Epithelial cell of proximal tubule (primary cell): ENCODE measurements at places on chromosomes 3 and 15. TPM values are rescaled to one million over a fixed set of nuclear protein-coding genes. Genes with fewer than 3 reads are reported as not detected.

GRCh38 chr3:171959532-171960089 is 79.8 kb upstream of the FNDC3B start:
- no peak for DNase-seq

DNA sequence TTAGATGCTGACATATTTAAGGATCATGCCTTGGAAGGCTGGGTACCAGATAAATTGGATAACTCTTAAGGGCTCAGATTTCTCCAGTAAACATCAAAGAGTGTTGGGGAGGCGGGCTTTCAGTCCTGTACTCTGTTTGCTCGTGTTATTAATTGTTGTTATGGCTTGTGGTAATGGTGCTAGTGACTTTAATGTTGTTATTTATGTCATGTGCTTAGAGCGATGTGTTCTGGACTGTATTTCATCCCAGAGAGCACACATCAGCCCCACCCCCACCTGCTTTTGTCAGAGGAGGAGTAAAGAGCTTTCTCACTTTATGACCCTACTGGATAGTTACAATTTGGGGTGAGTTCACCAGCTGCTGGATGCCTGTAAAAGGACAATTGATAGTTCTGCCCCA is 386.3 kb downstream of the EPHB1 start:
- no peak for DNase-seq

GRCh38 chr3:138781012-138781470 is 53.7 kb downstream of the PIK3CB start:
- no peak for DNase-seq

GRCh38 chr15:39828374-39828931 is 45.8 kb upstream of the FSIP1 start:
- DNase-seq: no peak

DNA sequence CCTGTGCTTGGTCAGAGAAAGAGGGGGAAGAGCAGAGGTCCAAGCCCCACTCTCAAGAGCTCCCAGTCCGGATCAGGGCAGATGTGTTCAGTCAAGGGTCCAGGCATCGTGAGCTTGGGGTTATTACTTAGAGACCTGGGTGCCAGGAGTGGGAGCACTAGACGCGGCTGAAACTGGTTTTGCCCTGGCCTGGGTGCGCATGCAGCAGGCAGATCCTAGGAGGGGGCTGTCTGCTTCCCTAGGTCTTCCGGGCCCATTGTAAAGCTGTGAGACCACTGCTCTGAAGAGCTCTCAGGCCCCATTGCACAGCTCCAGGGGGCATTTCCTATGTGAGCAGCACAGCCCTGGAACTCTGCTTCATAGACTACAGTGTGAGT is 204.9 kb upstream of the LINGO1 start:
- no peak for DNase-seq

DNA sequence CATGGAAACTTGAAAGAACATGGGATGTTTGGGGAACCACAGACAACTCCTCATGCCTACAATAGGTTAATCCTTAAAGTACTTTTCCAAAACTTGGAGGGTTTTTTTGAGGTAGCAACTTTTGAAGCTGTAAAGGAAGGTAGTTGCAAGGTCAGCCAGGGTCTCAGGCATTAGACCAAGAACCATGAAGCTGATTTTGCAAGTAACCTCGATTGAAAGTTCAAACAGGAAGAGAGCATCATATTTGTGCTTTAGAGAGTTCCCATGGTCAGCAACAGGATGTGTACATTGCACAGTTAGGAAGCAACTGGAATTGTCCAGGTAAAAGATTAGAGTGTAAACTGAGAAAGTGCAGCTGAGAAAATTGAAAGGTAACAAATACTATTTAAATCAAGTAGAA is 199.8 kb upstream of the NR2F2 start:
- no peak for DNase-seq

DNA sequence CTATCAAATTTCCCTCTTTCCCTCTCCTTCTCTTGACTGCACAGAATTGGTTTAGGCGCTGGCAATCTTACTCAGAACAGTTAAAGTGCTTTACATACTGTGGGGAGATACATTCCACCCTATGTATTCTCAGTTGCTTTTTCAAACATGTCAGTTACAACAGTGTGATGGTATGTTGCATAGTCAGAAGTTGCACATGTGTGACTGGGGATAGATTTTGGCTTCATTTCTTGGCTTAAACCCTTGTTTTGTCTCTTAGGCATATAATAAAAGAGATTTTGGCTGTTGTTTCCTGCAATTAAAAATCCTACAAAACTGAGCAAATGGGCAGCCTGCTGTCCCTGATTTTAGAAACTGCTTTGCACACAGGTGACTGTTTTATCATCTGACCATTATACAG is 86.7 kb downstream of the PIK3R4 start:
- no peak for DNase-seq

- DNase-seq: no peak
Observed at GRCh38 chr15:50880651-50881114, 27.8 kb upstream of the AP4E1 start.

DNA sequence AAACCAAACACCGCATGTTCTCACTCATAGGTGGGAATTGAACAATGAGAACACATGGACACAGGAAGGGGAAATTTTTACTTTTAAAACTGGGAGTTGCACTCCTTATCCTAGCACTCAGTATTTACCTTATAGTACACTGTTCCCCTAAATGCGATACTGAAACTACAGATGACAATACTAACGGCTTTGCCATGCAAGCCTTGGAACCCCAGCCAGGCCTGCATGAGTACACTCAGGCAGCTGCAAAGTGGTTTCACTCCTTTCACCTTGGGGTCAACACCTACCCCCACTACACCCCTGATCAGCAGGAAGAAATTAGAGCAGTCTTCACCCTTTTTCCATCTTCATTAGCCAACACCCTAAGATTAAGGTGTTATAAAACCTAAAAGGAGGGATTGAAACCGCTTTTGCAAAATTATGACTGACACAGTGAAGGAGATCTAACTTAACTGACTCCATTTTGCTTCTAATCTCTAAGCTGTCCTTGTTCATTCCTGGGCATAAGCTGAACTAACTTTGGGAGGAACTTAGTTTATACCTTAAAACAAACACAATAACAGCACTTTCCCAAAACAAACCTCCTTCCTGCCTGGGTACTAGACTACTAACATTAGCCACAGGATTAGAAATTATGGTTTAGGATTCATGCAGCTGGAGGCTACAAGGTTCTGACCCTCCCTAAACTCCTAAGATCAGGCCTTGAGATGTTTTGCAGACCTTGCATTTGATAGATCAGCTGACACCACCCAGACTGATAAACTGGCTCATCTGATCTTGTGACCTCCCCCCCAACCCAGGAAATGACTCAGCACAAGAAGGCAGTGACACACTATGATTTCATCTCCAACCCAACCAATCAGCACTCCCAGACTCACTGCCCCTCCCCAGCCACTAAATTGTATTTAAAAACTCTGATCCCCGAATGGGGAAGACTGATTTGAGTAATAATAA is 452.1 kb upstream of the PPP2R3A start:
- peak; percentile 38 for DNase-seq

DNA sequence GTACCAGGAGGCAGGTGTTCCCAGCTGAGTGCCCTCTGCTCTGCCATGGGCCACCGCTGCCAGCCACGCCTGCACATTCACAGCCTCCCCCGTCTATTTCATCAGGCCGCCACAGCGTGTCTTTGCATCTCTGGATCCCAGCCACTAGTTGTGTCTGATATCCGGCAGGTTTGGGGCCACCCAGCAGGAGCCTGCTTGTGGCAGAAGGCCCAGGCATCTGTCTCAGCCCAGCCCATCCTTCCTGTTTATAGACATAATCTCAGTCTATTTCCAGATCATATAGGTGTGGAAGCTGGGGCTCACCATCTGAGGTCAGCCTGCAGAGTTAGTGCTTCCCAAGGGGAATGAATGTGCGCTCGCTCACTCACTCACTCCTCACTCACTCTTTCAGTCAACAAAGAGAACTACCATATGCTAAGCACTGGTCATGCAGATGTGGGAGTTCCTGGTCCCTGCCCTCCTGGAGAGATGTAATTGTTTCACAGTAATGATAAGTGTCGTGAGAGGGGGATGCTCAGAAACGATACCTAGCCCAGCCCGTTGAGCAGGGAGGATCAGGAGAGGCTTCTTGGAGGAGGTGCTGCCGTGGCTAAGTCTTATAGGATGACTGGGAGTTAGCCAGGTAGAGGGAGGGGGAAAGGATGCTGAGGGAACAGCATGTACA is 60.6 kb downstream of the FGD5 start:
- DNase-seq: no peak

GRCh38 chr3:77338195-77338594 is 298.3 kb downstream of the ROBO2 start:
- no peak for DNase-seq

GRCh38 chr15:47990821-47991220 is 130.0 kb upstream of the SLC24A5 start:
- no peak for DNase-seq

DNA sequence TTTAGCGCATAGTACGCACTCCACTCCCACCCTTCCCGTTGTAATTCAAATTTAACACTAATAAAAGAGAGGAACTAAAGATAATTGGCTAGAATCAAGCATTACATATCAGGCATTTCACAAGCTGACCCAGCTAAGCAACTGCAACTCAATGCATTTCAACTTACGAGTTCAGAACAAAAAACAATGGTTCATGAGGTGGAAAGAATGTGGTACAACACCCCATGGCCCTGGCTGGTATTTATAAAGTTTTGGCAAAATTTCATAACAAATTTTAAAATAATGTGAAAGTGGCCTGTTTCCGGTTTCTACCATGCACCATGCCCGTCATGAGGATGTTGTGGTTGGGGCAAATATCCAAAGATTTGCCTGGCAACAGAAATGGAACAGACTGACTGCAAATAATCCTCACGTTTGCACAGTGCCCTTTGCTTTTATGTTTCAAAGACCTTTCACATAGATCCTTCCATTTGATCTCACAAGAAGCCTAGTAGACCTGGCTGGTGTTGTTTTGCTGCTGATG is 455.3 kb upstream of the NR2F2 start:
- no peak for DNase-seq

- no peak for DNase-seq
Observed at GRCh38 chr15:77720173-77720572, 87.5 kb upstream of the LINGO1 start.

DNA sequence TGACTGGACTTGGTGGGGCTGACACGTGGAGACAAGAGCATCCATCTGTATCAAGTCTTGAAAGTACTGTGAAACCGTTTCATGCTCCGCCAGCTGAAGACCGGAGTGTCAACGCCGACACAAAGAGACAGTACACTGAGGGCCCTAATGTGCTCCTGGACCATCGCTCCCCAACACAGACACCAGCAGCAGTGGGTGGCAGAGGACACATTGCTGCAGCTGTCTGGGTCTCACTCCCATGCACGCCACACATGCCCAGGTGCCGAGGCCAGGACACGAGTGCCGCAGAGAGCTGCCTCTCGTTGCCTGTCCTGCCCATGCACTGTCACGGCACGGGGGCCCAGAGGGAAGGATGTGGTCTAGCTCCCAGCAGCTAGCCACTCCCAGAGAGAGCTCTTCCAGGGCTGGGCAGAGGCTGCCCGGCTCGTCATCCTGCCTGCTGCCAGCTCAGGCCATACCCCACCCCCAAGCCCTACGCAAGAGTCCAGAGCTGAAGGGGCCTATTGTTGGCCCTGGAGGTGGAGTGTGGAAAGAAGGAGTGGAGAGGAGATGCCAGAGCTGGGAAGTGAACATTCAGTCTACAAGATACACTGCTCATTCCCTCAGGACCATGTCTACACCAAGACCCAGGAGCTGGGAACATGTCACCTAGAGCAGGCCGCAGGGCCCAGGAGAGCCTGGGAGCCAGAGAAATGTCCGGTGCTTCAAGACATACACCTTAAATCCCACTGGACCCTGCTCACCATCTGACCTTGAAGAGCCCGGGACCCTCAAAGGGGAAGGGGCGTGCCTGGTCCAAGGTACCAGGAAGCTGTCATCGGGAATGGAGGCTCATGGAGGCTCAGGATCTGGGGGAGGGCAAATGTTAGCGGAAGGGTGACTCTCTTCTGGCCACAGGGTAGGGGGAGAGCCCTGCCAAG is 7.7 kb downstream of the TNK2 start:
- no peak for DNase-seq

- DNase-seq: no peak
Observed at GRCh38 chr3:135192929-135193328, 397.9 kb downstream of the EPHB1 start.

The COL6A6 gene
- not detected in 2 replicates for total RNA-seq

The SEMA3B gene
- total RNA-seq: 4.6 and 29.5 TPM in 2 replicates

The HCLS1 gene
- total RNA-seq: 0.12 and 1.0 TPM in 2 replicates

The TUSC7 gene
- total RNA-seq: not detected in 2 replicates

The RYR3 gene
- 0.75 TPM in 1 of 2 replicates, not detected in the other for total RNA-seq

The SEMA3G gene
- 0.43 and 5.1 TPM in 2 replicates for total RNA-seq

The CSPG5 gene
- 0.65 and 2.2 TPM in 2 replicates for total RNA-seq

The TICRR gene
- total RNA-seq: 12.0 and 13.1 TPM in 2 replicates

The THRB gene
- total RNA-seq: 2.1 and 11.8 TPM in 2 replicates

The IFT80 gene
- 16.2 and 25.7 TPM in 2 replicates for total RNA-seq

The GPR27 gene
- 1.2 and 3.9 TPM in 2 replicates for total RNA-seq

The ADAMTS7 gene
- total RNA-seq: 7.7 and 10.5 TPM in 2 replicates
